ENCODE measurements at places on chromosomes 2 and 18.

DNA sequence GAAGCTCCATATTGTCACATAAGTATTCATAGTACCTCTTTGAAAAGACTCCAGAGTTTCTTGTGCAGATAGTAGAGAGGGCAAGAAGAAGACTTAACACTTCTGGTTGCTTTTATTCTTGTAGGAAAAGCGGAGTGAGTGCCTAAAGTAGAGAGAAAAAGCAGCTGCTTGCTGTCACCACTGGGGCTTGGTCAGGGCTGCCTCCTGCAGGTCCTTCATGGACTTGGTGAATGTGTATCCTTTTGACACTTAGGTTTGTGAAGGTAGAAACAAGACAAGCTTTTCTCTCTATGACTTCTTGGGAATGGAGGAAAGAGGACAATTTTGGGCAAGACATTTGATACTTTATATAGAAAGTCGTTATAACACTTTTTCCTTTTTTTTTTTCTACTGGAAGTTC, 312.8 kb upstream of the FANCL start:
- DNase-seq = no peak

- no peak for DNase-seq
Observed at GRCh38 chr2:68564426-68564825, 79.0 kb upstream of the PROKR1 start.

GRCh38 chr2:58215429-58215828, 25.7 kb downstream of the FANCL start:
- DNase-seq = no peak

GRCh38 chr2:70391988-70392387, 90.1 kb upstream of the FAM136A start:
- DNase-seq = no peak

GRCh38 chr2:29655391-29656086, 265.8 kb downstream of the ALK start:
- DNase-seq = no peak

- DNase-seq = no peak
Observed at GRCh38 chr2:147025646-147026585, 818.9 kb upstream of the ACVR2A start.

Measured in LoVo (cell line).